Fibroblast of lung (primary cell): ENCODE measurements at places on chromosomes 12 and 14. TPM values are rescaled to one million over a fixed set of nuclear protein-coding genes. Genes with fewer than 3 reads are reported as not detected.

The HNF1A gene
- not detected in 2 replicates for total RNA-seq

The FITM1 gene
- total RNA-seq: under 0.01 TPM in 1 of 2 replicates, not detected in the other

The HPD gene
- 0.17 and 0.26 TPM in 2 replicates for total RNA-seq

The TBX5 gene
- total RNA-seq: 13.1 and 16.8 TPM in 2 replicates

The EXOC3L4 gene
- 0.26 and 0.50 TPM in 2 replicates for total RNA-seq

The AJUBA gene
- 57.0 and 84.9 TPM in 2 replicates for total RNA-seq
